Glutamatergic neuron (in vitro differentiated cells): ENCODE measurements at places on chromosomes 4 and X. TPM values are rescaled to one million over a fixed set of nuclear protein-coding genes. Genes with fewer than 3 reads are reported as not detected.
A peak's percentile ranks its signal among the peaks of the same experiment; 100 is the strongest.

DNA sequence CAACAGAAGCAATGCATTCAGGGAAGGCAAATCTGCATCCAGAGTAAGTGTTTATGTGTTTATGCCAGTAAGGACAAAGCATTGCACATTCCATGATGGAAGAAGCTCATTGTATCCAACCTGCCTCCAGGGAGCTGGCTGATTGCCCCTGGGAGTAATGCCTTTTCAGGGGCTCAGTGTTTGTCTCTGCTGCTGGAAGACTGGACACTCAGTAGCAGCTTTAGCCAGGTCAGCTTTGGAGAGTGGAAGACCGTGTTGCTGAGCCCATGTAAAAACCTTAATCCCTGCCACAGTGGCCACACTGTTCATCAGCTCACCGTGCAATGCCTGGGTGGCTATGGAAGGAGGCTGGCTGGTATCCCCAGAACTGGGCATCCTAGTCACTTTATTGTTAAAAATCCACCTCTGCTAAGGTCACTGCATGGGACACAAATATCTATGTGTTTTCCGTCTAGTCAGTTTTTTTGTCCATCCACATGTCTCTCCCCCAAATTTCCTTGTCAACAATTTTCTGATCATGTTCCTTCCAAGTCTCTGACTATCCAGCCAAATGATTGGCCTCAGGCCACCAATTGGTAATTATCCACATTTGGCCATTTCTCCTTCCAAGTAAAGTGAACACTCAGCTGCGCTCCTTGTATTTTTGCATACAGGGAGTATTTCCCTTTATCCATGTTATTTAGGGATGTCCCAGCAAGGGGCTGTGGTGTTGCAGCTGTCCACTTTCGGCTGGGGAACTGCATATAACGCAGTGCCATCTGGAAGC is 2044.5 kb upstream of the AGA start:
- peak; percentile 28 for DNase-seq
- peaks cover 4% of the 10 kb centered on the region for H3K4me1 ChIP-seq
- no peaks in the 10 kb centered on the region for H3K27me3 ChIP-seq
- H3K36me3 ChIP-seq: no peaks in the 10 kb centered on the region

GRCh38 chr4:88752076-88752463 is 54.4 kb upstream of the NAP1L5 start:
- H3K4me1 ChIP-seq: peaks cover 5% of the 10 kb centered on the region
- no peak overlapping the region for H3K4me3 ChIP-seq
- no peaks in the 10 kb centered on the region for H3K27me3 ChIP-seq
- peaks cover 4% of the 10 kb centered on the region for H3K36me3 ChIP-seq
- no peak for DNase-seq

GRCh38 chr4:105092356-105092755 is 54.3 kb upstream of the TET2 start:
- H3K4me1 ChIP-seq: no peaks in the 10 kb centered on the region
- no peak overlapping the region for H3K4me3 ChIP-seq
- H3K27me3 ChIP-seq: no peaks in the 10 kb centered on the region

DNA sequence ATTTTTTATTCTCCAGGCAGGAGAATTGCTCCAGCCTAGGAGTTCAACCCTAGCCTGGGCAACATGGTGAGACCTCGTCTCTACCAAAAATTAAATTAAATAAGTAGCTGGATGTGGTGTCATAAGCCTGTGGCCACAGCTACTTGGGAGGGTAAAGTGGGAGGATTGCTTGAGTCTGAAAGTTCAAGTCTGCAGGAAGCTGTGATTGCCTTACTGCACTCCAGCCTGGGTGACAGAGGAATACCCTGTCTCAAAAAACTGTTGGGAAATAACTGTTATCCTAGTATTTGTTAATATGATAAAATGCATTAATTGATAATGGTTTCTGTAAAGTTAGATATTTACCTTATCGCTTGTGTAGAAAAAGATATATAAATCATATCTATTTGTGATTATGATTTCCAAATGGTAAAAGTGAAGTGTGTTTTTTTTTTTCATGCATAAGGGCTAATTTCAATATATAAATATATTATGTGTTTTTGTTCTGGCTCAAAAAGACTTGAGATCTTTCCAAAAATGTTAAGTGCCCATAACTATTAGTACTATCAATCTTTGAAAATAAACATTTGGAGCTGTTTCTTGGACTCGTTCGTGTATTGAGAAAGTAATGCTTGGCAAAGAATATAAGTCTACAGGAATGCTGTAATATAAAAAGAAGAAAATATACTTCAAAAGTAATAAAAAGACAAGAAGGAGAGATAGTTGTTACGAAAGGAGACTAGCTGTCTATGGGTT is 396.6 kb downstream of the ADGRL3 start:
- H3K4me1 ChIP-seq: no peaks in the 10 kb centered on the region
- no peak for DNase-seq
- H3K27ac ChIP-seq: no peak overlapping the region
- no peaks in the 10 kb centered on the region for H3K27me3 ChIP-seq
- H3K4me3 ChIP-seq: no peak overlapping the region

DNA sequence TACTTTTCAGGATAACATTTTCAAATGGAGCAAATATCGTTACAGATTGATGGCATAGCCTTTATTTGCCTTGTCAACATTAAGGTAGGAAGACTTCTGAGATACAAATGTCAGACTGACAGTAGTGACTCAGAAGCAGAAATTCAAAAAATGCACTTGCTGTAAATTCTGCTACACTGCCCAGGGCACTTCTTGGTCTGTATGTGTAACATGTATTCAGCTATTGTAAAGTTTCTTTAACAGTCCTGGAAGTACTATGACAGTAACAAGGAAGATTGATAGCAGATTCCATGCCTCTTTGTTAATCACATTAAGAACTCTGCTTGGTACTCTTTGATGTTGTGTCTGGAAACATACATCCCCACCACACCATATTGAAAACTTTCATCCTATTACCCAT is 69.6 kb upstream of the PCDH18 start:
- no peak for DNase-seq
- peaks cover 4% of the 10 kb centered on the region for H3K27me3 ChIP-seq
- no peak overlapping the region for H3K4me3 ChIP-seq
- no peak overlapping the region for H3K27ac ChIP-seq
- no peaks in the 10 kb centered on the region for H3K36me3 ChIP-seq

GRCh38 chr4:63315651-63316050 is 1093.6 kb downstream of the TECRL start:
- no peak for DNase-seq
- H3K4me1 ChIP-seq: no peaks in the 10 kb centered on the region
- H3K27ac ChIP-seq: no peak overlapping the region

GRCh38 chr4:56730097-56730496 is 49.0 kb upstream of the HOPX start:
- no peak overlapping the region for H3K4me3 ChIP-seq
- no peak overlapping the region for H3K27ac ChIP-seq
- no peak for DNase-seq

The XAGE2 gene
- not detected for total RNA-seq
